ENCODE measurements at places on chromosomes 5 and 9.

- no peak for DNase-seq
These were observed 5.1 kb upstream of the CLINT1 start for GRCh38 chr5:157864067-157864466.

- DNase-seq: no peak
These were observed 12.6 kb upstream of the ANKH start for GRCh38 chr5:14884062-14884612.

GRCh38 chr9:7174301-7174700 is 416.5 kb downstream of the KDM4C start:
- no peak for DNase-seq

DNA sequence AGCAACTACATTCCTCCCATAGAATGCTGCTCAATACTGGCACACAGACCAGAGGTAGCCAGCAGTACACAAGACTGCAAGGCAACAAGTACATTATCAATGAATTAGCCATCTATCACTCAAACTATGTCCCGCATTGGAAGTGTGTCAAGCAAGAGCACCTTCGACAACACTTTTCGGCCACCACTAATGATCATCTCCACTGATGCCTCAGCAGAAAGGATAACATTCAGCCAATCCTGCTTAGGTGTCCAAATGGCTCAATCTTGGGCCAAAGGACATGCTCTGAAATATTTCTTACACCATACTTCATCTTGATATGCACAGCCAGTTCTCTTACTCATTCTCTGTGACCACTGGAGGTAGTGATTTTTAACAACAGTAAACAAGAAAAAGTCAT is 25.0 kb downstream of the SKP1 start:
- no peak for DNase-seq

DNA sequence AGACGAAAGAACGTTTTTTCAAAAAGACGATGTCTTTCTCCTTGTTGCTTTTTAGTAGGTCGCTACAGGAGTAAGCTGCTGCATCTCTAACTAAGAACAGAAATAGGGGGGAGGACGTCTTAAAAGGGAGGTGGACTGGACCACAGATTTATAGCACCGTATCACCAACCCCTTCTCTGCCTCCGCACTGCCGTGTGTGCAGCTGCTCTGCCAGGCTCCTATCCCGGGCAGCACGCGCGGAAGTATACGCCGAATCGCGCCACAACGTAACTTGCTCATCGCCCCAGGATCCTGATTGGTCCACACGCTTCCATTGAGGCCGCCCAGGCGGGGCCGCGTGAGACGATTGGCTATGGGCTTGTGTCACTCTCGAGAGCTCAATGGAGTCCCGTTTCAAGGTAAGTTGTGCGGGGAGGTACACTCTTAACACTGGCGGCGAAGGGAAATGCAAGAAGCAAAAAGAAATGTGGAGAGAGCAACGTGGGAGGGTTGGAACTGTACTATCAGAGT is at the start of gene ELAVL2:
TSS of gene ELAVL2 (minus strand) at position 121 of the 510 bp plus-strand sequence. CDS start 64,006 bp downstream, outside the sequence.
- DNase-seq: no peak
